Heart right ventricle (tissue), 16 donors: ENCODE measurements at places on chromosomes 16 and 17. TPM values are rescaled to one million over a fixed set of nuclear protein-coding genes. Genes with fewer than 3 reads are reported as not detected.
A peak's percentile ranks its signal among the peaks of the same experiment; 100 is the strongest.

- no peak overlapping the region for H3K27ac ChIP-seq
- no peaks in the 10 kb centered on the region for H3K36me3 ChIP-seq
- DNase-seq: no peak
- no peaks in the 10 kb centered on the region for H3K4me1 ChIP-seq
Observed at GRCh38 chr16:52634528-52634927, 87.6 kb upstream of the TOX3 start.

- no peak overlapping the region for H3K4me3 ChIP-seq
- H3K27me3 ChIP-seq: peaks cover 4% of the 10 kb centered on the region
- H3K27ac ChIP-seq: no peak overlapping the region
- DNase-seq: no peak
- H3K4me1 ChIP-seq: no peaks in the 10 kb centered on the region
Observed at GRCh38 chr17:39973496-39973895, 7.1 kb upstream of the PSMD3 start.

DNA sequence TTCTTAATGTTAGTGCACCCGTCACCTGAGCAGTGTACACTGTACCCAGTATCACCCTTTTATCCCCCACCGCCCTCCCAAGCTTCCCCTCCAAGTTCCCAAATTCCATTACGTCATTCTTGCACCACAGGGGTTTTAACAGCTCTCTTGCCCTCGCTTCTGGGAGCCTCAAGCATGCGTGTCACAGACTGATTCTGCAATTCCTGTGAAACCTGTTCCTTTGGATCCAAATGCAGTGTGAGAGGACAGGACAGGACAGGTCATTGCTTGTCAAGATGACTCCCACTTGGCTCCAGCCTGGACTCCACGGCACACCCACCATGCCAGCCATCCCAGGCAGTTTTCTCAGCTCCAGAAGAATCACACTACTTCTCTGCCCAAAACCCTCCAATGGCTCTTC is 44.1 kb downstream of the CYB5D2 start:
- peaks cover 90% of the 10 kb centered on the region for H3K36me3 ChIP-seq
- no peak for DNase-seq
- H3K4me3 ChIP-seq: no peak overlapping the region
- peaks cover 7% of the 10 kb centered on the region for H3K4me1 ChIP-seq
- H3K27me3 ChIP-seq: no peaks in the 10 kb centered on the region

DNA sequence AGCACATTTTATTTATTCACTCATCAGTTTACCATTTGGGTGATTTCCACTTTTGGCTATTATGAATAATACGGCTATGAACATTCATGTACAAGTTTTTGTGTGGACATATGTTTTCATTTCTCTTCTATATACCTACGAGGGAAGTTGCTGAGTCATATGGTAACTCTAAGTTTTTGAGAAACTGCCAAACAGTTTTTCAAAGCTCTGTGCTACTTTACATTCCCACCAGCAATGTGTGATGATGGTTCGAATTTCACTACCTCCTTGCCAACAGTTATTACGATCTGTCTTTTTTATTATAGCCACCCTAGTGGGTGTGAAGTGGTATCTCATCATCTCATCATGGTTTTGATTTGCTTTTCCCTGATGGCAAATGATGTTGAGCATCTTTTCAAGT is 63.7 kb upstream of the MRTFB start:
- H3K27me3 ChIP-seq: no peaks in the 10 kb centered on the region
- no peaks in the 10 kb centered on the region for H3K36me3 ChIP-seq
- no peak for DNase-seq
- H3K27ac ChIP-seq: no peak overlapping the region
- H3K4me3 ChIP-seq: no peak overlapping the region

- DNase-seq: no peak
- no peaks in the 10 kb centered on the region for H3K4me1 ChIP-seq
- no peak overlapping the region for H3K27ac ChIP-seq
- H3K27me3 ChIP-seq: peaks cover 48% of the 10 kb centered on the region
Observed at GRCh38 chr17:18381158-18381952, 3.8 kb downstream of the EVPLL start.

GRCh38 chr17:41403404-41404023 is 6.1 kb upstream of the KRT31 start:
- no peak for DNase-seq
- H3K4me1 ChIP-seq: peaks cover 5% of the 10 kb centered on the region
- H3K4me3 ChIP-seq: no peak overlapping the region
- no peaks in the 10 kb centered on the region for H3K36me3 ChIP-seq

- no peaks in the 10 kb centered on the region for H3K27me3 ChIP-seq
- H3K4me3 ChIP-seq: peak overlapping the region; percentile 77
- DNase-seq: peak; percentile 53
- no peaks in the 10 kb centered on the region for H3K36me3 ChIP-seq
Observed at GRCh38 chr16:24539850-24540601, 660 bp downstream of the RBBP6 start.

GRCh38 chr17:40921026-40921425 is 16.4 kb downstream of the KRT23 start:
- no peak overlapping the region for H3K4me3 ChIP-seq
- H3K4me1 ChIP-seq: peaks cover 11% of the 10 kb centered on the region
- no peaks in the 10 kb centered on the region for H3K36me3 ChIP-seq
- no peak overlapping the region for H3K27ac ChIP-seq
- peaks cover 4% of the 10 kb centered on the region for H3K27me3 ChIP-seq
- DNase-seq: no peak

GRCh38 chr17:58382872-58383242 is 30.9 kb upstream of the SUPT4H1 start:
- H3K36me3 ChIP-seq: no peaks in the 10 kb centered on the region
- no peak for DNase-seq
- no peak overlapping the region for H3K4me3 ChIP-seq

GRCh38 chr16:4472880-4473279 is 1.5 kb downstream of the NMRAL1 start:
- H3K36me3 ChIP-seq: peaks cover 6% of the 10 kb centered on the region
- no peak overlapping the region for H3K4me3 ChIP-seq
- no peak for DNase-seq
- peaks cover 4% of the 10 kb centered on the region for H3K4me1 ChIP-seq
- no peak overlapping the region for H3K27ac ChIP-seq

GRCh38 chr16:13923703-13924298 is 3.8 kb downstream of the ERCC4 start:
- H3K4me1 ChIP-seq: peaks cover 33% of the 10 kb centered on the region
- H3K27me3 ChIP-seq: no peaks in the 10 kb centered on the region
- no peak overlapping the region for H3K4me3 ChIP-seq
- no peak overlapping the region for H3K27ac ChIP-seq
- no peak for DNase-seq
- H3K36me3 ChIP-seq: no peaks in the 10 kb centered on the region

DNA sequence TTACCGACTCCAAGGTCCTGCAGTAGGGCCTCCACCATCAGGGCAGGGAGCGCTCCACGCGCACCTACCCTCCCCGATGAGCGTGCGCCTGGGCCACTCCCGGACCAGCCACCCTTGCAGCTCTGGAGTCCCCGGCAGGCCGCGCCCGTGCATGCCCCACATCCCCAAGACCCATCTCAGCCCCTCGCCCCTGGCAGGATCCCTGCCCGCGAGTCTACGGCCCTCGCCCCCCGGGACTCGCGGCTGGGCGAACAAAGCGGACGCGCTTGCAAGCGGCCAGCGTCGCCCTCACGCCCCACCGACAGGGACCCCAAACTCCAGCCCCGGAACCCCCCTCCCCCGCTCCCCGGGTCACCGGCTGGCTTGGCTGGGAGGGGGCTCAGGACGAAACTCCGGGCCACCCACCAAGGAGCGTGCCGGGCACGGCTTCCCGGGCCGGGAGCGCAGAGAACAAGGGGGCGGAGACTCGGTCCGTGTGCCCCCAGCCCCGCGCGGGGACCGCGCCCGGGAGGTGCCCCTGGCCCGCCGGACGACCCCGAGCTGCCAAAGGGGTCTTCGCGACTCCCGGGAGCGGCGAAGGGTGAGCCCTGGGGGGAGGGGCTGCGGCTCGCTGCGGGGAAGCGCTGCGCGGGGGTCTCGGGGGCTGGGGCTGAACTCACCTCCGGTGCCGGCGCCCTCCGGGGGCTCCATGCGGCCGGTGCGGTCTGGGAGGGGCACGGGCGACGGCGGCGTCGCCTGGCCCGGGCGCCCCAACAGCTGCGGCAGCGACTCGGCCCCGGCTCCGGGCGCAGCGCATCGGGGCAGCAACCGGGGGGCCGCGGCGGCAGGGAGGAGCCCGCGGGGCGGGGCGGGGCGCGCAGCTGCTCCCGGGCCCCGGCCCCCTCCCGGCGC is at the start of gene DBNDD1:
Gene DBNDD1, minus strand, starts transcription at position 805 of the 891 bp plus-strand sequence. Its CDS starts 115 bp downstream, at position 690.
- no peak for DNase-seq
- peak within 1 kb of the TSS; percentile 64 for H3K4me3 ChIP-seq
- H3K27ac ChIP-seq: no peak within 1 kb of the TSS
- H3K36me3 ChIP-seq: no peaks in the 10 kb centered on the region
- H3K27me3 ChIP-seq: no peaks in the 10 kb centered on the region

Gene KRTAP3-1
- total RNA-seq: not detected

DNA sequence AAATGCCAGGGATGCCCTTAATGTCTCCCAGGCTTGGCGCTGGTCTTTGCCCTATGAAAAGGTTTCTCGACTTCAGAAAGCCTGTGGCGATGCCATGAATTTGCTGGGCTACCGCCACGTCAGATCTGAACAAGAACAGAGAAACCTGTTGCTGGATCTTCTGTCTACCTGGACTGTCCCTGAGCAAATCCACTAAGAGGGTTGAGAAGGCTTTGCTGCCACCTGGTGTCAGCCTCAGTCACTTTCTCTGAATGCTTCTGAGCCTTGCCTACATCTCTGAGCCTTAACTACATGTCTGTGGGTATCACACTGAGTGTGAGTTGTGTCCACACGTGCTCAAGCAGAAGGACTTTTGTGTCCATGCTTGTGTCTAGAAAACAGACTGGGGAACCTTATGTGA is 11.4 kb downstream of the CHST4 start:
- H3K27me3 ChIP-seq: no peaks in the 10 kb centered on the region
- DNase-seq: no peak
- no peak overlapping the region for H3K4me3 ChIP-seq
